ENCODE measurements at places on chromosomes 3 and 15.

GRCh38 chr3:84547971-84548970 lies 410.5 kb upstream of the CADM2 start:
- DNase-seq = peak; percentile 14

DNA sequence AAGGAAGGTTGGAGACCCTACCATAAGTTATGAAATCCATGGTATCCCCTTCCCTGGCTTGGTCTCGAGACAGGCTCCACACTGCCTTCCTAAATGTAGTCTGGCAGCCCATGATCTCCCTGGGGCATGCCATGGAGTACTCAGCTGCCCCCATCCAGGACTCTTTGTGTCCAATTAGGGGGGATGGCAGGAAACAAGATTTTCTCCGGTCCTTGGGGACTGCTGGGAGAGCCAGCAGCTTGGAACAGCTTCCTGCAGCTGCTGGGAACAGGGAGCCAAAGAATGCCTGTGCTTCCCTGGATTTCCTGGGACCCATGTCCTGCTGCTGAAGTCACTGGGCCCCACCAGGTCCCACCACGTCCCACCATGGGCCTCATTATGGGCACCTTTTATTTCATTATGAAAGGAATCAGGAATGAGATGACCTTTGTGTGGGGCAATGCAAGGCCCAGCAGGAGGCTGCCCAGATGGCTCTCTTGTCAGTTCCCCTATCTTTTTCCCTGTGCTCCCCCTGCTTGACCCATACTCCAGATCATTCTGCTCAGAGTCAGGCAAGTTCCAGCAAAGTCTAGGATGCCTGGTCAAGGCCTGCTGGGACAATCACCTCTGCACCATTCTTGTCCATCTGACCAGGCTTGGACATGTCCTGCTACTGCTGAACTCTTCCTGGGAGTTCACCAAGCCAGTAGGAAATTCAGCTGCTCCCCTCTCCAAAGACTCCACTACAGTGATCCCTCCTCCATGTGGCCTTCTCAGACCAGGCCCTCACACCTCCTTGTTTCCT lies 15.0 kb upstream of the DAG1 start:
- no peak for DNase-seq

- DNase-seq = no peak
Observed at GRCh38 chr15:60093273-60094067, 89.4 kb downstream of the FOXB1 start.

DNA sequence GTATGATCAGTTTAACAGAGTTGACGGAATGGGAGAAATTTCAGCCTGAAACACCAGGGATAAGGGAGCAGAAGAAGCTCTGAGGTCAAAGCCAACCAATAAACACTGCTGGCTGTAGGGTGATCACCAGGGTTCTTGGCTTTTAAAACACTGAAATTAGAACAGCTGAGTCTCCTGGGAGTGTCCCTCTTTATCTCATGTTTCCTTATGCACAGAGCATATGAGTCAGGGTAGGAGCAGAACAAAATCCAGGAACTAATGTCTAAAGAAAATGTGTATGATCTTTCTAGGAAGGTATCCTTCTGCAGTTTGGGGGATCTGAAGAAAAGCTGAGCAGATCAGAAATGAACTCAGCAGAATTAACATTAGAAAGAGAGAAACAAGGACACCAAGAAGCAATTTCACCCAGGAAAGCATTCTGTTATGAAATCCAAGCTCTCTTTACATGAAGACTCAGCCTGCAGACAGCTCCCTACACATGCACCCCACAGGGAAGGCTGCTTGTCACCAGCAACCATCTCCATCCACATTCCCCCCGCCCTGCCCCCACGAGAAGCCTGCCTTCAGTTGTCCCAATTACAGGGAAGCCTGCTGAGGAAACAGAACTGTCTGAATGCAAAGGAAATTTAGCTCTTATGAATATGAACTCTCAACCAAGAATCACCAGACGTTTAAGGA lies 469.7 kb downstream of the PDCD6IP start:
- DNase-seq = no peak

- DNase-seq = no peak
Observed at GRCh38 chr3:61966200-61966599, 404.8 kb downstream of the PTPRG start.

DNA sequence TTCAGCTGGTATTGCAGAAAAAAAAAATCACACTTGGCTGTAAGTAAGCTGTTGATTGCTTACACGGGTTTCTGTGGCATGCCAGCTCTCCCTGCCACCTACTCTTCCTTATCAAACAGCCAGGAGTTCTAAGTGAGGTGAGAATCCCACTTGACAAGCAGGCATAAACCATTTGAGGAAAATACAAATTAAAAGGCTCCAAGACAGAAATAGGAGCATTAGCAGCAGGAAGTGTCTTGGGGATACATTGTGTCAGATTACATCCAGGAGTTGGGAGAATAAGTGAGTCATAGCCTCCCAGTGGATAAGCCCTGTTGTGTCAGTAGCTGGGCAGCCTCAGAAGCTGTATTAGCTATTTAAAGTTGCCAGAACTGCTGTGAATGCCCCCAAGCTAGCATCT lies 256.0 kb downstream of the CNTN4 start:
- no peak for DNase-seq

- no peak for DNase-seq
Observed at GRCh38 chr3:100603469-100603868, 5.9 kb upstream of the ADGRG7 start.

DNA sequence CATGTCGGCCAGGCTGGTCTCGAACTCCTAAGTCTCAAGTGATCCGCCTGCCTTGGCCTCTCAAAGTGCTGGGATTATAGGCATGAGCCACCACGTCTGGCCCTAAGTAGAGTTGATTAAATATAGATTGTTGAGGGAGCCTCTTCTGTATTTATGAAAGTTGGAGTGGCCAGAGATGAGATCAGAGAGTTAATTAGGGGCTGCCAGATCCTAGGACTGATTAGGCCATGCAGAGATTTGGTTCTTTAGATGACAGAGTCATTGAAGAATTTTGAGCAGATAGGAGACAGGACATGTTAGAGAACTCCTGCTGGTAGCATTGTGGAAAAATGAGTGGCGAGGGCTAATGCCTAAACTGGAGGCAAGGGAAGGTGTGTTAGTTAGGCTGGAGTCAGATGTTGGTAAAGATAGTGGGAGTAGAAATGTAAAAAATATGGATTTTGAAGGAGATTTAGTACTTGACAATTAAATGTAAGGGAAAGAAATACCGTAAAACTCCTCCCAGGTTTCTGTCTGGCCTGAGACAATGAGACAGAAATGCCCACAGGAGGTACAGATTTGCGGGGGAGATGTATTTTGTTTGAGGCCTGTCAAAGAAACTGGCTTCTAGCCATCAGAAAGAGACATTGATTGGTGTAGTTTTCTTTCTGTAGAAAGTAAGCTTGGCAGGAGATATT lies 23.4 kb downstream of the SACM1L start:
- DNase-seq = no peak

DNA sequence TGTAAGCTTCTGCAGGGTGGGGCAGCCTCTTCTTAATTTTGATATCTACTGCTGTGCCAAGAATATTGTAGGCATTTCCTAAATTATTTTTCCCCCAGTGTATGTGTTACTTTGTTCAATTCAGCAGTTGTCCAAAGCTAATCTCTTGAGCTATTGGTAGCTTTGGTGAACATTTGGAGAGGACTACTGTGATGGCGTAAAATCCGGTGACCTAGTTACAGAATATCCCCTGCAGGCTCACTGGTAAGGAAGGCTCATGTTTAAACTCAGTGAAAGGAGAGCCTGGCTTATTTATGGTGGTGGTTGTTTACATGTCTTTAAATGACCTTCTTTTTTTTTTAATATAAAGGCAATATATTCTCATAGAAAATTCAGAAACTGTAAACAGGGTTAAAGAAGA lies 105.6 kb downstream of the LPP start:
- DNase-seq = no peak

GRCh38 chr3:114453361-114453780 lies 159.5 kb downstream of the TIGIT start:
- DNase-seq = no peak

DNA sequence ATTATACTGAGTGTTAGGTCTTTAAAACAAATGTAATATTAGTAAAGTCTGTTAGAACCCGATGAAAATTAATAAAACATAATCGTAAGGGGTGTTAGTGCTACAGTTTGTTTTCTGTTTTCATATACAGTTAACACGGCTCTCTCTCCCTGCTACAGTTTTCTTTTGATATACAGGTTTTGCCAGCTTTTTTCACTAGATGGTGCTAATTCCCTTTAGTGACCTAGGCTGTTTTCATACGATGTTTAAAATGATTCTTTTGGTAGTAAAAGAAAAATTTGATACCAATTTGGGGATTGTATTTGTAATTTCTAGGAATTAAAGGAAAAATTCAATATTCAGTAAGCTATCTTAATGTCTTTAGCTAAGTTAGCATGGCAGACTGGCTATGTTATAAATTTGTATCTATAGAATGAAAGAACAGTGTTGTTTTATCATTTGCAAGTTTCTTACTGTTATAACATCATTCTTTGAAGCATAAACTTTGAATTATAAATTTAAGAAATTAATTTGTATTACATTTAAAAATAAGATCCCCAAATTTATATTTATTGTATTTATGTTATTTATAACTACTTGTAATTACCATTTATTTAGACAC lies 11.5 kb downstream of the APH1B start:
- no peak for DNase-seq

DNA sequence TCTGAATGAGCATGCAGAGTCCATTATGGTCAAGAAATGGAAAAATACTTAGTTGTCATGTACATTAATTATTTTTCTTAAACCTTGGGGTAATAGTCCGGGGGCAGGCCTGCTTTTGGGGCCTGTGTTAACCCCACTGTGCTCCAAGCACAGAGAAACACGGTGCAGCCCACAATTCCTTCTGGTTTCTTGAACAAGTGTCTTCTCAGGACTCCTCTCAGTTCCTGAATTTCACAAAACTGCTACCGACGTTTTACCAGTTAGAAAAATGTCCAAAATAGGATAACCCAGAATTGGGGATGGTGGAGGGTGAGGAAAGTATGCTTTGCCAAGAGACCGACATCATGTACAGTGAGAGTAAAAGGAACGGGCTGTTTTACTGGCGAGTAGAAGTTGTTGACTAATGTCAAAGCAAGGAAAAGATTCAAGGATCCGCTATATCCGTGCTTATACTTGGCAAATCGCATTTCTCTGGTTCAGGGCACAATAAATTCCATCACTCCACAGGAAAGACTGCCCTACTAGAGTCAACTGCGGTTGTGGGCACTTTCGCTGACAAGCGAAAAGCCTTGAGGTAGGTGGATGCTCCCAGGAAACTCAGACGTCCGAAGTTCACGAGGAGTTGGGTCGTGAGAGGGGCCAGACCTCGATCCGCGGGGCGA lies 495 bp upstream of the NXPE3 start:
- DNase-seq = no peak

DNA sequence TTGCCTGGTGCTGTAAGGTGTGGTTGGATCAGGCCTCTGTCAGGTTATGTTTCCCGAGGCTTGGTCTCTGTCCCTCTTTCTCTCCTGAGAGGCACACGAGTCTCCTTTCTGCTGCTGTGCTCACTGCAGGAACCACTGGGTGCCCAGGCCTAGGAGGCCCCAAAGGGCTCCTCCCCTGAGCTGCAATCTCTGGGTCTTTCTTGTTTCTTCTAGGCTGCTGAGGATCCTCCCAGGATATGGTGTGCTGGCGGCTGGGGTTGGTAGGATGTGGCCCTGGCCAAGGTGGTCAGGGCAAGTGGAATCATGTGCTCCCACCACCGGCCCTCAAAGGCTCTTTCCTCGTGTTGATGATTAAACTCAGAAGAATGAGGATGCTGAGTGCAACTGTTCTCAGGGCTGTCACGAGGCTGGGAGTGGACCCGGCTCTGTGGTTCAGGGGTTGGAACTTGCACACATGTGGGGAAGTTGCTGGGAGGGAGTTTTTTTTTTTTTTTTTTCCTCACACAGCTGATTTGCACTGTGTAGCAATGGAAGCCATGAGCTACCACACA lies 43.6 kb upstream of the CTSH start:
- DNase-seq = no peak

- DNase-seq = no peak
Observed at GRCh38 chr3:48711727-48712126, 5.3 kb downstream of the IP6K2 start.

- DNase-seq = no peak
Observed at GRCh38 chr15:49103002-49103401, 52.4 kb downstream of the COPS2 start.

GRCh38 chr3:98395101-98395500 lies 4.6 kb downstream of the OR5K3 start:
- DNase-seq = no peak
